ENCODE measurements at places on chromosomes 16 and 17.

DNA sequence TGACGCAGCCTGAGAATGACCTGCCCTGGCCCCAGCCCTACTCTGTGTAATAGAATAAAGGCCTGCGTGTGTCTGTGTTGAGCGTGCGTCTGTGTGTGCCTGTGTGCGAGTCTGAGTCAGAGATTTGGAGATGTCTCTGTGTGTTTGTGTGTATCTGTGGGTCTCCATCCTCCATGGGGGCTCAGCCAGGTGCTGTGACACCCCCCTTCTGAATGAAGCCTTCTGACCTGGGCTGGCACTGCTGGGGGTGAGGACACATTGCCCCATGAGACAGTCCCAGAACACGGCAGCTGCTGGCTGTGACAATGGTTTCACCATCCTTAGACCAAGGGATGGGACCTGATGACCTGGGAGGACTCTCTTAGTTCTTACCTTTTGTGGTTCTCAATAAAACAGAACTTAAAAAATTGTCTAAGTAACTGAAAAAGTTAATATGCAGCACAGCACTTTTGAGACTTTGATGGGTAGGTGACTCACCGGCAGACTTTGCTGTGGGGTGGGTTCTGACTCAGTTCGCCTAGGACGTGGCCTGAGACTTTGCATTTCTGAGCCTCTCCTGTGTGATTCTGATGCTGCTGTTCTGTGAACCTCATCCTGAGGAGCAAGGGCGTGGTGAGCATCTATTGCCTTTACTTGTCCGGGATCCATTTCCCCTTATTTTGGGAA lies 5.7 kb downstream of the LAT start:
- DNase-seq: no peak

DNA sequence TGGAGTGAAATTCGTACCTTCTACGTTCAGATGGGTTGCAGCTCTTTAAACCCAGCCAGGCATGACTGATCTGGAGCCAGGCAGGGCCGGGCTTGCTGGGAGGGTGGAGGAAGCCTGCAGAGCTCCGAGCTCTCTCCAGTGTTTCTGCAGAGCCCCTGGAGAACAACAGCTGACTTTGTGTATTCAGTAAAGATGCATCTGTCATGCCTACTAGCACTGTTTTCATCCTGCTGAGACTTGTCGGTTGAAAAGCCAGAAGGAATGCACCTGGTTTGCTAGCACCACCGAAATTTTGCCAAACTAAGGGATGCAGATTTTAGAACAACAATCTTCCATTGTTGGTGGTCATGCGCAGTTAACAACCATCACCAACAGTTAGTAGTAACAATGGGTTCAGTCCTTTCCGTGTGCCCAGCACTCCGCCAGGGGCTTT lies 22.4 kb upstream of the SCNN1B start:
- DNase-seq: no peak

GRCh38 chr17:44807817-44808155 lies 22.3 kb downstream of the GJC1 start:
- no peak for DNase-seq

GRCh38 chr16:70746040-70746707 lies 54.8 kb downstream of the VAC14 start:
- no peak for DNase-seq

- DNase-seq: no peak
Observed at GRCh38 chr17:32627239-32627996, 140.6 kb downstream of the CDK5R1 start.

DNA sequence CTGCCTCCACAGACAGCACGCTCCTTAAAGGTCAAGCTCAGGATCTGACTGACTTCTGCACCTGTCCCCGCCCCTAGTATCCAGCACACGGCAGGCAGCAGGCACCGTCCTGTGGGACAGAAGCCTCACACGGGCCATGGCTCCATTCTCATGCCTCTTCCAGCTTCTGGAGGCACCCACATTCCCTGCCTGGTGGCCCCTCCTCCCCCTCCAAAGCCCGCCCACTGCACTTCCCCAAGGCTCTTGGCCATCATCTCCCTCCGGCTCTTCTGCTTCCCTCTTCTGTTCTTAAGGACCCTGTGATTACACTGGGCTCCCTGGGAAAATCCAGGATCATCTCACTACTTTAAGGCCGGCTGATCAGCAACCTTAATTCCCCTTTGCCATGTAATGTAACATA lies 3.5 kb downstream of the CANT1 start:
- DNase-seq: no peak

DNA sequence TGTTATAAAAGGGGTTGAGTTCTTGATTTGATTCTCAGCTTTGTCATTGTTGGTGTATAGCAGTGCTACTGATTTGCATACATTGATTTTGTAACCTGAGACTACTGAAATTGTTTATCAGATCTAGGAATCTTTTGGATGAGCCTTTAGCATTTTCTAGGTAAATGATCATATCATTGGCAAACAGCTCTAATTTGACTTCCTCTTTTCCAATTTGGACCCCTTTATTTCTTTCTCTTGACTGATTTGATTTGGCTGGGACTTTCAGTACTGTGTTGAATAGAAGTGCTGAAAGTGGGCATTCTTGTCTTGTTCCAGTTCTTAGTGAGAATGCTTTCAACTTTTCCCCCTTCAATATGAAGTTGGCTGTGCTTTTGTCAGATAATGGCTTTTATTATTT lies 45.4 kb downstream of the ITGAM start:
- DNase-seq: no peak

GRCh38 chr17:63181856-63182255 lies 215.8 kb downstream of the TANC2 start:
- DNase-seq: no peak

- no peak for DNase-seq
Observed at GRCh38 chr17:67375716-67376115, 1.4 kb upstream of the PITPNC1 start.

GRCh38 chr16:56109205-56109604 lies 82.1 kb upstream of the GNAO1 start:
- no peak for DNase-seq

DNA sequence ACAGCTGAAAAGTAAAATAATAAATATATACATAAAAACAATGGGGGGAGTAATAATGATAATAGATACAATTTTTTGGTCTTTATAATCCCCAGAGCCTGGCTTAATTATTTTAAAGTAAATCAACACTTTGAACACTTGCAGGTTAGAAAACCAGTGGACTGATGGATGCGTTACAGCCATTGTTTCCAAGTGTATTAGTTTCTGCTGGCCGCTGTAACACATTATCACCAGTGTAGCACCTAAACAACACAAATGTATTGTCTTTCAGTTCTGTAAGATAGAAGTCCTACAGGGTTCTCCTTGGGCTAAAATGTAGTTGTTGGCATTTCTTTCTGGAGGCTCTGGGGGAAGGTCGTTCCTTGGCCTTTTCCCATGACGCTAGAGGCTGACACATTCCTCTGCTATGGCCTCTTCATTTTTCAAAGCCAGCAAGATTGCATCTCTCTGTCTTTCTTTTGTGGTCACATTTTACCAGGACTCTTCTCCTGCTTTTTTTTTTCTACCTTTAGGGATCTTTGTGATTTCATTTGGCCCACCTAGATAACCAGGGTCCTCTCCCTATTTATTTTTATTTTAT lies 116.8 kb downstream of the WWOX start:
- DNase-seq: no peak

DNA sequence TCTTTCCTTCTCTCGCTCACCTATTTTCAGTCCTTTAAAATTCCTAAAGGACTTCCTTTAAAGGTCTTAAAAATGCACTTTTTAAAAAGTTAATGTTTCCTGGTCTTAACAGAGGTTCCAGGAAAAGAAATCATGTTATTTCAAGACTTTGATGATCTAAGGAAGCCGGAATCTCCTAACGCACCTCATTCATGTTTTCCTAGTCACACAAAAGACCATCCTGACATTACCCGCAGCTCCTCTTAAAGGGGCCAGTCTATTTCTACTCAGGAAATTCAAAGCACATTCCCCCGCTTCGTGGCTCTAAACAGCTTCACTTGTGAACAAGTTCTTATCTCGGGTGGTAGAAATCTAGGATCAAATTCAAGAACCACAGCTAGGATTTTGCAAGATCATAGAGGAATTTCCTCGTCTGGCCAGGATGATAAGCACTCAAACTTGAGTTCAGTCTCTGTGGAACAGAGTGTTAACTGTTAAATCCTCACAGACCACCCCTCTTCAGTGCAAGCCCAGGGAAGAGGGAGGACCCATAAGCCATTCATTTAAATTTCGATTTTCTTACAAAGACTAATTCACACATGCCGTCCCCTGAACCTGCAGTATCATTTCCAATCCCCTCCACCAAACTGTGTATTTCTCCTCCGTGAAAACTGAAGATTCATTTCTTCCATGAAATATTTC lies 137.1 kb upstream of the AXIN2 start:
- no peak for DNase-seq

DNA sequence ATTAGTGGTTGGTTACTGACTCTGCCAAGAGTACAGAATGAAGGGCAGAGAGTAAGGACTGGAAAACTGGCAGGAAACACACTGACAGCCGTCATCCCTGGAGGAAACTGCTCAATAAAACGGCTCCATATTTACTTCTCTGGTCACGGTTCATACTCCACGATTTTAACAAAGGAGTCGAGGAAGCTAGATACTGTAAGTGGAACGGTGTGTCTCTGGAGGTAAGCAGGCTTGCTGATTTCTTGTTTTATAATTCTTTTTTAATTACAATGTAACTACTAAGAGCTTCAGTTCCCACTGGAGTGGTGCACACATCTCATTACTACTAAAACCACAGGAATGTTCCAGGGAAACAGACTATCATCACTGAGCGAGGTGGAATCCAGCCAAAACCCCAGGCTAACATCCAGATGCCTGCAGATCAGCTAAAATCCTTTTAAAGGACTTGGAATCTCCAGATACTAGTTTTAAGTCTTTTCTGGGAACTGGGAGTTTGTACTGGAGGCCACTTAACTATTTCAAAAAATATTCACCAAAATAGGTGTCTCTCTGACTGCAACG lies 17.8 kb downstream of the SERPINF1 start:
- no peak for DNase-seq

- no peak for DNase-seq
Observed at GRCh38 chr16:79767421-79768275, 167.1 kb upstream of the MAF start.

- DNase-seq: no peak
Observed at GRCh38 chr16:30951750-30952149, 2.9 kb downstream of the ORAI3 start.

- DNase-seq: no peak
Observed at GRCh38 chr16:88372522-88372921, 10.2 kb upstream of the ZNF469 start.

DNA sequence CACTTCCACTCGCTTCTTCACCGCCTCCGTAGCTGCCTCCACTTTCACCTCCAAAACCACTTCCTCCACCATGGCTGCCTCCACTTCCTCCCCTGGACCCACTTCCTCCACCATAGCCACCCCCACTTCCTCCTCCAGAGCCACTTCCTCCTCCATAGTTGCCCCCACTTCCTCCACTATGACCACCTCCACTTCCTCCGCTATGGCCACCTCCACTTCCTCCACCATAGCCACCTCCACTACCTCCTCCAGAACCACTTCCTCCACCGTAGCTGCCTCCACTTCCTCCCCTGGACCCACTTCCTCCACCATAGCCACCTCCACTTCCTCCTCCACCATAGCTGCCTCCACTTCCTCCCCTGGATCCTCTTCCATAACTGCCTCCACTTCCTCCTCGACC lies 4.5 kb downstream of the KRT9 start:
- DNase-seq: peak; percentile 64

- no peak for DNase-seq
Observed at GRCh38 chr16:51919736-51920135, 627.2 kb downstream of the TOX3 start.

Data from Karpas-422 (cell line).